BJ (cell line): ENCODE measurements at places on chromosomes 5 and 9. TPM values are rescaled to one million over a fixed set of nuclear protein-coding genes. Genes with fewer than 3 reads are reported as not detected.

DNA sequence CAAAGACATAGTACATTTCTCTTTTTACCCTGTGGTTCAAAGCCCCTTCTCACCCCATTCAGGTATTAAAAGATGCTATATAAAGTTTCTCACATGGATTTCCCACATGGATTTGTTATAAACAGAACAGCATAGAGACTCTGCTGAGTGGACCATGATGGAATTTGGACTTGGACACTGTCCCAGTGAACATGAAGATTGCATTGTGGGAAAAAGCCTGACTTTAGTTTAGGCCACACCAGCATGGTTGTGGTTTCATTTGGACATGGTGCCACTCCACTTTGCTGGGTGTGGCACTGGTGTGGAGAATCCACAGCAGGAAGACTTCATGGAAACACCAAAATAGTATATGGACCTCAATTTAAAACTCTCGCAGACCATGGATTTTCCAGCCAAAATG, 124.6 kb downstream of the ARHGAP26 start:
- DNase-seq = peak; percentile 73

DNA sequence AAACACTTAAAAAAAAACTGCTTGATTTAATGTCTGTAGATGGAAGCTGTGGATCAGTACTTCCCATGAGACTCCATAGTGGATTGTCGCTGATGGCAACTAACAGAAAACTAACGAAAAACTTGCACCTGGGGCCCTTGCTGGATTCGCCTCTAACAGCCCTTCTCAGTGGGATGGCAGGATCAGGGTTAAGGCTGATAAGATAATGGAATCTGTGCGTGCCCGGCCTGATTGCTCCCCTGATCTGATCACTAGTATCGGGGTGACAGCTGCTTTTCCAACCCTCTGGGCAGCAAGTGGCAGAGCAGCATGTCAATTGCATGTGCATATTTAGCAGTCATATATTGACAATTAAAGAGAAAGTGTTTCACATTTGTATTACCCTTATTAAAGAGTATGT, 185.8 kb upstream of the ELAVL2 start:
- no peak for DNase-seq

CTNND2 gene
- not detected in 2 replicates for polyA plus RNA-seq

SLC36A3 gene
- not detected in 2 replicates for polyA plus RNA-seq

- no peak for DNase-seq
Observed at GRCh38 chr5:154118385-154118784, 72.1 kb upstream of the GALNT10 start.

NR2F1 gene
- polyA plus RNA-seq = 24.6 and 39.4 TPM in 2 replicates

GRCh38 chr9:133727277-133727875, 10.8 kb downstream of the SARDH start:
- DNase-seq = no peak

SLC34A3 gene
- not detected in 2 replicates for polyA plus RNA-seq

ADRA1B gene
- polyA plus RNA-seq = 1.1 and 2.1 TPM in 2 replicates

DNA sequence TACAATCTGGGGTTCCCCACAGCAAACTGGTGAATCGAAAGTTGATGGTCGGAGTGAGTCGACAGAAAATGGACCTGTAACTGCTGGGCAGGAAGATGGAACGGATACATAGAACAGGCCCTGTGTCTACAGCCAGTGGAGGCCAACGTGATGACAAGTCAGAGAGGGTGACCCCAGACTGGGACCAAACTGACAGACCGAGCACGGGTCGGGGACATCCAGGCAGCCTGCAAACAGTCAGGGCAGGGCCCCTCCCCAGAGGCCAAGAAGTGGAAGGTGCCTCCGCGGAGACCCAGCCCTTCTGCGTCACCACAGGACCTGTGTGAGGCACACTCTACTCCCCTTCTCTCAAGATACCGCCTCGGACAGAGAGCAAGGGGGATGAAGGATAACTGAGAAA, 25.1 kb upstream of the FANCC start:
- no peak for DNase-seq

SPAG8 gene
- 0.50 and 0.85 TPM in 2 replicates for polyA plus RNA-seq

CNTLN gene
- polyA plus RNA-seq = 1.9 and 3.9 TPM in 2 replicates

DNA sequence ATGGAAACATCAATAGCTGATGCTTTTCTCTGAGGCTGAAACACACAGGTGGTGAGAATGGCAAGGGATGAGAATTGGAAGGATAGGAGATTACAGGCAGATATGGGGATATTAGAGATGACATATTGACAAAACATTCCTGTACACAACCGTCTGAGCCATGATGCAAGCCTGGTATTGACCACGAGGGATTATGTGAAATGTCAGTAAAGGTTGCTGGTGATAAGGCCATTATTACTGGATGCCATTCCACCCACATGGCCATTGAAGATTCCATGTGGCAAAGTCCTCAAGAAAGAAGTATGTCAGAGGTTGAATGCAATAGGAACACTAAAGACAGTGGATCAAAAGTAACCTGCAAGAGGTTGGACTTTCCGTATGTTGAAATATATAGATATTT, 15.7 kb downstream of the GRAMD2B start:
- no peak for DNase-seq

NOXA1 gene
- polyA plus RNA-seq = 0.20 and 0.32 TPM in 2 replicates

DNA sequence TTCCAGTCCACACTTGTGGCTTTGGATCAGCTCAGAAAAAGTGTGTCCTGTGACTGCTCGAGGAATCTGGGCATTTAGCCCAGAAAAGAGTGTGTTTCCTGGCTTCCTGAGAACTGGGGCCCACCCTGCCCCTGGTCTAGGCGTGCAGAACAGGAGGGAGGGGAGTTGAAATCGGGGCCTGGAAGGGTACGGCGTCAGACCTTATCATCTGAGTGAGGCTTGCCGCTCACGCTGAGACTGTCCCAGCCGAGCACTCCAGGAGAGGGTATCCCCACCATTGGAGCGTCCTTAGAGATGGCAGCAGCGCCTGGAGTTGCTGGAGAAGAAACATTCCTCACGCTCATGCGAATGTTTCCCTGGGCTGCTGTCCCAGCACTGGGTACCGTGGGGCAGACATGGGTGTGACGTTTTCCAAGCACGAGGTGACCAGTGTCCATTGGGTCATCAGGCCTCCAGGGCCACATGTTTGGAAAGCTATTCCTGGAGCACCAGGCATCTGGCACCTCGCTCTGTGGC, 22.5 kb downstream of the NEK6 start:
- DNase-seq = peak; percentile 54

INSL6 gene
- not detected in 2 replicates for polyA plus RNA-seq

UBE2QL1 gene
- not detected in 2 replicates for polyA plus RNA-seq

SLC27A6 gene
- 0.06 and 0.10 TPM in 2 replicates for polyA plus RNA-seq

PCDHGA8 gene
- polyA plus RNA-seq = 0.72 and 0.77 TPM in 2 replicates

DNA sequence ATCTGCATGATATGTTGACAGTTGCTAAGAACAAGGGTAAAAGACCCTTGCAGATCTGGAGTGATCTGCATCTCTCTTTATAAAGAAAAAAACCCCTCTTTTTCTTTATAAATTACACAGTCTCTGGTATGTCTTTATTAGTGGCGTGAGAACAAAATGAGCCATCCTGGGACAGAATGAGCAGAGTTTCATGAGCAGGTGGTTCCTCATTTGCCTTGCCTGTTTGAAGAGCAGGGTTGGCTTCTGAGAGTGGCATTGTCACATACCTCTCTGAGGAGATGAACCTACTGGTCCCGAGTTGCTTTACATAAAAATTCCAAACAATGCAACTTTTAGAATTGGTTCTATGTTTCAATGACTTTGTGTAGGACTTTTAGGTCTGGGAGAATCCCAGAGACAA, 94.3 kb downstream of the INSYN2B start:
- DNase-seq = no peak

DNA sequence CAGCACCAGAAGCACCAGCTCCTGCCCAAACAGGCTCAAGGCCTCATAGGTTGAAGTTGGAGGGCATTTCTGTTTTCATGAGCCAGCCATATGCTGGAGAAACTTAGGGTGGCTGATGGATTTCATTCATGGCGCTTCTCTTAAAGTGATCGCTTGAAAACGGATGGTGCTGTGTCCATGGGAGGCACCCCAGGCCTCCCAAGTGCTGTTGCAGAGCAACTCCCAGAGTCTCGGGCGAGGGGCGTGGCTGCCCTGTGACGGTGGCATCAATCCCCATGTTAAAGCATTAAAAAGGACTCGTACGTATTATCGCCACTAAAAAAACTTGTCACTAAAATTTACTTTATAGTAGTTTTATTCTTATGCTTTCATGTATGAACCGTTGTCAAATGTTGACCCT, 128.3 kb downstream of the MRPL36 start:
- no peak for DNase-seq

GRCh38 chr5:76674330-76675066, 41.4 kb upstream of the F2R start:
- DNase-seq = no peak

ZER1 gene
- polyA plus RNA-seq = 41.4 and 64.5 TPM in 2 replicates

C9orf50 gene
- polyA plus RNA-seq = 0.20 and 0.21 TPM in 2 replicates

ALDH1A1 gene
- 247 and 474 TPM in 2 replicates for polyA plus RNA-seq

- DNase-seq = no peak
Observed at GRCh38 chr9:4349816-4350418, 50.0 kb upstream of the GLIS3 start.

- DNase-seq = no peak
Observed at GRCh38 chr5:169763376-169764017, 126.4 kb downstream of the DOCK2 start.

NIM1K gene
- 1.1 and 1.3 TPM in 2 replicates for polyA plus RNA-seq

- no peak for DNase-seq
Observed at GRCh38 chr9:89812556-89813181, 207.9 kb downstream of the GADD45G start.

DNA sequence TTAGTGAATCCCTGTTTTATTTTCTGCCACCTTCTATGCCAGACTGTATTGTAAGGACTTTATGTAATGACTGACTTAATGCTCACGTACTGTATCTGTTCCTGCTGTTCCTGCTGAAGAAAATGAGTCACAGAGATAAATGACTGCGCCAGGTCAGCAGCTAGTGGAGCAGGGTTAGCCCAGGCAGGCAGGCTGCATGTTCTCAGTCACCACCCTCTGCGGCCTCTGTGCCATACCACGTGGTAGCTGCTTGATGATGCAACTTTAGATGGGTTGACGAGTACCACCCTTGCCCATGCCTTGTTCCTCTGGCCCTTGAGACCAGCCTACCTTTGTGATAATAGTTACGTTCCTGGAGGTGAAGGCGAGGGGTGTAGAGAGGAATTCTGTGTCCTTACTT, 161.9 kb downstream of the TRIO start:
- DNase-seq = peak; percentile 11

GRCh38 chr9:126788634-126789349, 16.0 kb upstream of the ZBTB43 start:
- no peak for DNase-seq

PCDHGC4 gene
- 0.49 TPM in 2 replicates for polyA plus RNA-seq

- DNase-seq = no peak
Observed at GRCh38 chr5:2134543-2135292, 252.0 kb upstream of the IRX4 start.

DNA sequence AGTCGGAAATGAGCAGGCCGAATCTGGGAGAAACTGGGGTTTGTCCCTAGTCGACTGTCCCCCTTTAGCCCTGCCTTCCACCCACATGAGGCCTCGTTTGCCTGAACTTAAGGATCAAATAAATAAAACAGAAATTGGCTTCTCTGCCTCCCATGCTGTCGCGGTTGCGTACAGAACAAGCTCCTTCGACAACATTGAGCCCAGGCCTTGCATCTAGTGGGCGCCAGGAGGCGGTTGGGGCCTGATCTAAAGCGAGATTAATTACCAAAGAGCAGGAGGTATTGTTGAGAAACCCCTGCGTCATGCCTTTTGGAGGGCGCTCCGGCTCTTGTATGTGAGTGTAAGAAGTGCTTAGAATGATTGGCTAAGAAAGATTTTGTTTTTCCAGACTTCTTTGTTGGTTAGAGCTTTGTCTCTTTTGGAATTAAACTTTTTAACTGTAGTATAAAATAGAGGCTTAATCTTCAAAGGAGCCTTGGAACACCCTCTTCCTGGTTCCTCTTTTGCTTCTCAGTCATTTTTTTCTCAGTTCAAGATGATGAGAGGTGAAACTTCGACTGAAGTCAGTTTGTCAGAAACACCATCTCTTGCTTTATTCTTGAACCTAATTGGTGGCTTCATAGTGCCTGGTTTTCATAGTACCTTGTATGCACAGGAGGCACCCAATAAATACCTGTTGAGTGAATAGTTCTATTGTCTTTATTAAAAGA, 828 bp downstream of the ATP6V0E1 start:
- DNase-seq = peak; percentile 50

DNA sequence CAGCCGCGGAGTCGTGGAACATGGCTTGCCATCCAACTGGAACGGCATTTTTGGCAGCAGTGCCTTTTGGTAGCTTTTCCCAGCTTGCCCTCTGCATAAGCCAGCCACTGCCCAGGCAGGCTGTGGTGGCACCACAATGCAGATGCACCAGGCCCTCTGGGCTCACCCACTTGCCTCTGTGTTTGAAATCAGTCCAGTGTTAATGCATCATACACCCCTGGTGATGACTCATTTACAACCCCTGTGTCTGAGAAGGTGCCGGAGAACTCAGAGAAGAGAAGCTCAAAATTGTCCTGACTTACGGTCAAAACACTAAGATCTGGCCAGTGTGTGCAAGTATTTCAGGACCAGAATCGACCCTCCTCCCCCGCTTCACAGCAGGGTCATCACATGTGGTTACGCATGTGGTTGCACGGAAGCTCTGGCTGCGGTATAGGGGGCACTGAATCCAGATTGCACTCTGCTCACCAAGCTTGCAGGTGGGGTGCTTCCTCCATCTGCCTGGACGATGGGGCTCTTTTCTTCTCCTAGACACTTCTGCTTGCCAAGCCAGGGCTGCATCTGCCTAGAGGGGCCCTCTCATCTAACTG, 66.5 kb upstream of the SMIM15 start:
- no peak for DNase-seq

MTREX gene
- 11.7 and 29.4 TPM in 2 replicates for polyA plus RNA-seq

DNA sequence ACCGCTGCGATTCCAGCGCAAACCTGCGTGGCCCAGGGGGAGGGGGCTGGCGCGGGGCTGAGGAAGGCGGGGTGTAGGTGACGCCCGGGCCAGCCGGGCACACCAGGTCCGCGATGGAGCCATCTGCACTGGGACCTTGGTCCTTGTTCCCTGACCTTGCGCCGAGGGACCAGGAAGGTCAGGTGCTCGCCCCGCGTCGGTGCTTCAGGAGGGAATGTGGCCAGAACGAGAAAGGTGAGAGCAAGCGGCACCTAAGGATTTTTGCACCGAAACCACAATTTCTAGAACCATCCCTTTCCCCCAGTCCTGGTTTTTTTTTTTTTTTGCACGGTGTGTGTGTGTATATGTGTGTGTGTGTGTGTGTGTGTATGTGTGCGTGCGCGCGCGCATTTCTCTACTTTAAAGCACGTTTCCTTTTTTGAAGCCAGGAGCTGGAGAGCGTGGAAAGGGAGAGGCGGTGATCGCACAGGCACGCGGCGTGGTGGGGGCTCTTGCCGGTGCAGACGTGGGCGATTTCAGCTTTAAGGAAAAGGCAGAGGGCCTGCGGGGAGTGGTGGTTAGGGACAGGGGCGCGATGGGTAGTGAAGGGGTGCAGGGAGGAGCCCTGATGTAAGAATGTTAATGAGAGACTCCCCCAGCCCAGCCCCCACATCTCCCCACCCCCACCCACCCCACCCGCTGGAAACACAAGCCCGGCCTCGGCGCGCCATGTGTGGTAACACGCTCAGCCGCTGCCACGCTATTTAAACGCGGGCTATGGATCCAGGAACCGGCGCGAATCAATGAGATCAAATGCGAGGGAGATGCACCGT, at the start of gene NPR3:
NPR3 (plus strand) TSS at position 772 of the 812 bp plus-strand sequence. CDS start 456 bp downstream, outside the sequence.
- DNase-seq = no peak

- DNase-seq = no peak
Observed at GRCh38 chr9:31336386-31336785, 1048.1 kb upstream of the ACO1 start.
